Dermis lymphatic vessel endothelial cell (primary cell): ENCODE measurements at places on chromosomes 2 and 18. TPM values are rescaled to one million over a fixed set of nuclear protein-coding genes. Genes with fewer than 3 reads are reported as not detected.

ABCG5 gene
- not detected in 2 replicates for total RNA-seq

CCL20 gene
- 0.95 and 2.1 TPM in 2 replicates for total RNA-seq

WDSUB1 gene
- 6.8 and 9.1 TPM in 2 replicates for total RNA-seq

PASK gene
- 5.9 and 27.3 TPM in 2 replicates for total RNA-seq

CLEC4F gene
- 0.11 and 0.17 TPM in 2 replicates for total RNA-seq

RTP5 gene
- total RNA-seq, result not detected in 2 replicates

PTPRM gene
- 70.7 and 96.3 TPM in 2 replicates for total RNA-seq

ASIC4 gene
- not detected in 2 replicates for total RNA-seq

IHH gene
- under 0.01 and 0.09 TPM in 2 replicates for total RNA-seq

PROKR1 gene
- not detected in 2 replicates for total RNA-seq

ITPRIPL1 gene
- total RNA-seq, result 3.2 and 3.3 TPM in 2 replicates

EPC2 gene
- total RNA-seq, result 19.6 and 23.1 TPM in 2 replicates

NTSR2 gene
- total RNA-seq, result not detected in 2 replicates

UGT1A10 gene
- total RNA-seq, result not detected in 2 replicates

DTNA gene
- total RNA-seq, result 0.26 and 0.76 TPM in 2 replicates

HOXD9 gene
- 17.0 and 33.7 TPM in 2 replicates for total RNA-seq

POTEC gene
- not detected in 2 replicates for total RNA-seq

APLF gene
- total RNA-seq, result 6.7 and 6.9 TPM in 2 replicates

MAP3K19 gene
- not detected in 2 replicates for total RNA-seq

RUFY4 gene
- total RNA-seq, result not detected in 2 replicates

KCNE4 gene
- under 0.01 and 1.1 TPM in 2 replicates for total RNA-seq

GCA gene
- total RNA-seq, result 3.4 and 6.6 TPM in 2 replicates

TCF4 gene
- 471 and 911 TPM in 2 replicates for total RNA-seq

ACADL gene
- not detected in 2 replicates for total RNA-seq

TTN gene
- 2.0 and 3.4 TPM in 2 replicates for total RNA-seq

DPYSL5 gene
- total RNA-seq, result not detected in 2 replicates

ZNF516 gene
- total RNA-seq, result 10.3 and 11.3 TPM in 2 replicates
